ENCODE measurements at places on chromosomes 1 and 21. TPM values are rescaled to one million over a fixed set of nuclear protein-coding genes. Genes with fewer than 3 reads are reported as not detected.

Gene SLC44A5
- total RNA-seq = 0.07 TPM

Gene CBR1
- total RNA-seq = 118 TPM

Gene LIN28A
- not detected for total RNA-seq

Gene SPATA45
- not detected for total RNA-seq

Gene AGBL4
- total RNA-seq = not detected

Gene CENPS
- 11.2 TPM for total RNA-seq

DNA sequence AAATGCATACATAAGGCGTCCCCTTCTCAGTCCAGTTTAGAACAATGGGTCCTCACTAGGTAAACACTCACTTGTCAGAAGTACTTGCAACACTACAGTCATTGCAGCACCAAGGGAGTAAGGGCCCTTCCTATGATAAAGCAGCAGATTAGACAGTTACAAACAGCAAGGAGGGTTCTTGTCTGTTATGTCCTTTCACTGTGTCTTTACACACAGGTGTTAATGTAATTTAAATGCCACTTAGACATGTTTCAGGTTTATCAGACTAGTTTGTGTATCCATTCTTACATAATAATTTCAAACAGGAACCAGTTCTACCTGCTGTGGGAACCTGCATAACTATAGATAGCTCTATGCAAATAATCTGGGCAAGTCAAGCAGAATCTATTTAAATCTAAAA lies 105.6 kb upstream of the USH2A start:
- DNase-seq = no peak

Gene AKR7A3
- 1.3 TPM for total RNA-seq

GRCh38 chr1:116682641-116683221 lies 15.2 kb upstream of the IGSF3 start:
- DNase-seq = no peak

- no peak for DNase-seq
Measured at GRCh38 chr1:37169241-37169640, 134.9 kb upstream of the GRIK3 start.

DNA sequence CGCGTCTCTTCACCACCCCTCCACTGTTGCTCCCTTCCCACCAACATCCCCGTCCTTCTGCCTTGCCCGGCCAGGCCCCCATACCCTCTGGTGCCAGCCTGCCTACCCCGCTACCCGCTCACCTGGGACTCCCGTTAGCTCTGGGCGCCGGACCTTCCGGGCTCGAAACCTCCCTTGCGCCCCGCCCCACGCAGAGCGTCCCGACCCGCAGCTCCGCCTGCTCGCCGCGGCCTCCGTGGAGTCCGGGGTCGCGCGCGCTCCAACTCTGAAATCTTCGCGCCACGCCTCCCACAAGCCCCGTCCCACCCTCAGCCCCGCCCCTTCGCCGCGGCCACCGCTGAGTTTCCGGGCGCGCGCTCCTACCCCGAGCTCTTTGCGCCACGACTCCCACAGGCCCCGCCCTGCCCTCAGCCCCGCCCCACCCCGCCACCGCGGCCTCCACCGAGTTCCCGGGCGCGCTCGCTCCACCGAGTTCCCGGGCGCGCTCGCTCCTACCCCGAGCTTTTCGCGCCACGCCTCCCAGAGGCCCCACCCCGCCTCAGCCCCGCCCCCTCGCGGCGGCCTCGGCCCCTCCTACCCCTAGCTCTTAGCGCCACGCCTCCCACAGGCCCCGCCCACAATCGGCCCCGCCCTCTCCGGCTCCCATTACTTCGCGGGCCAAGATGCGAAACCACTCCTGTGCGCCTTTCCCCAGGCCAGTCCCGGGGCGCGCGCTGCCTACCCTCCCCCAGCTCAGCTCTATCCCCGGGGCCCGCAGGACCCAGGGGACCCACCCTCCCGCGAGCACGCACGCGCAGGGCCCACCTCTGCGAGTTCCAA lies at the start of gene IFT25:
IFT25 (minus strand) TSS at position 267 of the 819 bp plus-strand sequence. CDS start 5,617 bp downstream, outside the sequence.
- DNase-seq = peak; percentile 35

GRCh38 chr1:185488808-185489207 lies 171.8 kb upstream of the IVNS1ABP start:
- no peak for DNase-seq

DNA sequence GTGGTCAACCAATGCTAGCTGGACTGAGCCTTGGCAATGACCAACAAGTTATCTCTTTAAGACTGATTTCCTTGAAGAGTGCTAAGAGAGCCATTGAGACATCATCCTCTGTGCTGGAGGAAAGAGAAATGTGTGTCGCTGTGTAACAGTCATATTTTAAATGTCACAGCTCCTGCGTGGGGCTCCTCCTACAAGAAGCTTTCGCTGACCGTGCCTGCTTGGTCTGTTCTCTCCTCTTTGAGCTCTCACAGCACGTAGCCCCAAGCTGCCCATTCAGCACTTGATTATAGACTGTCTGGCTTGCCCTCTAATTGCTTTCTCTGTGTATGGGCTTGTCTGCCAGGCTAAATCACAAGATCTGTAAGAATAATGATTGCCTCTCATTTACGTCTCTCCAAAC lies 221.3 kb downstream of the FOXD2 start:
- DNase-seq = no peak

Gene ZNF683
- total RNA-seq = not detected

Gene CSTB
- 11.0 TPM for total RNA-seq

DNA sequence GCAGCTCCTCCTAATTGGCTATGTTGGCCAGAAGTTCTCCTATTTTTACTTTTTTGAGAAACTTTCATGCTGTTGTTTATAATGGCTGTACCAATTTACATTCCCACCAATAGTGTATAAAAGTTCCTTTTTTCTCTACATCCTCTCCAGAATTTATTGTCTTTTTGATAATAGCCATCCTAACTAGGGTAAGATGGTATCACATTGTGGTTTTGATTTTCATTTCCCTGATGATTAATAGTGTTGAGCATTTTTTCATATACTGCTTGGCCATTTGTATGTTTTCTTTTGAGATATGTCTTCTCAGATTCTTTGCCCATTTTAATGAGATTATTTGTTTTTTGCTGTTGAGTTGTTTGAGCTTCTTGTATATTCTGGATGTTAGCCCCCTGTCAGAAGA lies 46.8 kb downstream of the NTMT2 start:
- DNase-seq = no peak

GRCh38 chr21:22352088-22352487 lies 1353.9 kb downstream of the NCAM2 start:
- DNase-seq = no peak

DNA sequence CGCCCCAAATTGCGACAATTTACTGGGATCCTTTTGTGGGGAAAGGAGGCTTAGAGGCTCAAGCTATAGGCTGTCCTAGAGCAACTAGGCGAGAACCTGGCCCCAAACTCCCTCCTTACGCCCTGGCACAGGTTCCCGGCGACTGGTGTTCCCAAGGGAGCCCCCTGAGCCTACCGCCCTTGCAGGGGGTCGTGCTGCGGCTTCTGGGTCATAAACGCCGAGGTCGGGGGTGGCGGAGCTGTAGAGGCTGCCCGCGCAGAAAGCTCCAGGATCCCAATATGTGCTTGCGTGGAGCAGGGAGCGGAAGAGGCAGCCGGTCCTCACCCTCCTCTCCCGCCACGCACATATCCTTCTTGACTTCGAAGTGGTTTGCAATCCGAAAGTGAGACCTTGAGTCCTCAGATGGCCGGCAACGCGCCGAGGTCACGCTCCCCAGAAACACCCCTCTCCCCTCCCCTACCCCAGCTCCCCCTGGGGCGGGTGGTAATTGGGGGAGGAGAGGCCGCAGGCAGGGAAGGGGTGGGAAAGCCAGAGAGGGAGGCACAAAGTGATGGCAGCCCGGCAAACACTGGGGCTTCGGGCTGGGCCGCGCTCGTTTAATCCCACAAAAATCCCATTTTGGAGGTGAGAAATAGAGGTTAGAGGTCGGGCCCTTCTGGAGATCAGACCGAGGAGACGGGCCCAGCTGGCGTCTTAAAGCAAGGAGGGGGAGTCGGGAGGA lies 6.2 kb downstream of the SIM2 start:
- DNase-seq = no peak

GRCh38 chr1:85708829-85709227 lies 595 bp upstream of the ZNHIT6 start:
- DNase-seq = no peak

Gene LCE2B
- not detected for total RNA-seq

Gene SPATA21
- total RNA-seq = not detected

Gene MEGF6
- 33.3 TPM for total RNA-seq

- no peak for DNase-seq
Measured at GRCh38 chr1:201739492-201740085, 89.4 kb upstream of the IPO9 start.

DNA sequence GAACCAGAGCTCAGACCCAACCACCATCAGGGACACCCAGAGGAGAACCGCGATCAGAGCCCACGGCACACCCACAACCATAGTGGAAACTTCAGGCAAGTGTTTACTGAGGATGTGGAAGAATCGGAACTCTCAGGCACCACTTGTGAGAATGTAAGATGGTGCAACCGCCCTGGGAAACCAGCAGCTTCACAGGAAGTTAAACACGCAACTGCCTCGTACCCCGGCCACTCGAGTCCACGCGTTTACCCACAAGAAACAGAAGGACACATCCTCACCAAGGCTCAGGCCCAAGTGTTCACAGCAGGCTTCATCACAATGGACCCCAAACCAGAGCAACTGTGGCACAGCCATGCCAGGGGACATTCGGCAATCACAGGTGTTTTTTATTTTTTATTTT lies 51.4 kb upstream of the COL6A2 start:
- no peak for DNase-seq

Gene SHE
- total RNA-seq = not detected

DNA sequence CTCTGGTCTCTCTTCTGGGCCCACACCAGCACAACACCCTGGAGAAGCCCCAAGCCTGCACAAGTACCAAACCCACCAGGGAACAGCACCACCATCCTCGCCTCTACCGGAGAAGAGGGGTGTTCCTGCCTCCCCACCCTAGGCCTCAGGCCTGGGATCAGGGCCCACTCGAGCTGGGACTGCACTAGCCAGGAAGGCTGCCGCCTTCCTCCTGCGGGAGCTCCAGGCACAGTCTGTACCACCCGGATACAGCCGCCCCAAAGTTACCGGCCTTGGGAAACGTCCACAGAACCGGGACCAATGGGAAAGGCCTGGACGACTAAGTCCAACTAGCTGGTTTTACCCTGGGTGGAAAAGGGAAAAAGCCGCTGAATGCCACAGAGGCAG lies 3.4 kb downstream of the TAL1 start:
- no peak for DNase-seq

DNA sequence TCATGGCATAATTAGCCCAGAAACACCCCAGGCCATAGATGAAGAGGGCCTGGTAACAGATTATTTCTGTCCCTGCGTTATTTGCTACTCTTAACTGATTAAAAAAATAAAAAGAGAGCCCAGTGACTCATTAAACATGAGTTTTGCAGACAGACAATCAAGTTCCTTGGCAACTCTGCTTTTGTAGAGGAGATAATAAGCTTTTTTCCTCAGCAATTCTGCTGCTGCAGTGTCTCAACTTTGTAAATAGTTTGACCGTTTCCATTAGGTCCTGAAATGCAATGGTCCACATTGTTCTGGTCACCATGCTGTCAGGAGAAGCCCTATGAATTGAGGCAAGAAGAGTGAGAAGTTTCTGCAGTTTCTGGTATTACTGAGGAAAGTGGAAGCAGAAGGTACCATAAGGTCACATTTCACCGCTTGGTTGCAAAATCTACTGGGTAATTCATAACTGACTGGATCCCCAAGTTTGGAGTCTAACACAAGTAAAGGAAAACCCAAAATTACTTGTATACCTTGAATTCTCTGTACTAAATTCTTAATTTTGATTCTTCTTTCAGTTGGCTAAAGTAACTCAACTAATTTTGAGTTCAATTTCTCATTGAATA lies 139.5 kb downstream of the ZZZ3 start:
- DNase-seq = no peak

All from epithelial cell of proximal tubule (primary cell).